ENCODE measurements at places on chromosomes 11 and 22.
A peak's percentile ranks its signal among the peaks of the same experiment; 100 is the strongest.

GRCh38 chr11:134580610-134580975 is 168.6 kb upstream of the B3GAT1 start:
- peak; percentile 9 for DNase-seq

DNA sequence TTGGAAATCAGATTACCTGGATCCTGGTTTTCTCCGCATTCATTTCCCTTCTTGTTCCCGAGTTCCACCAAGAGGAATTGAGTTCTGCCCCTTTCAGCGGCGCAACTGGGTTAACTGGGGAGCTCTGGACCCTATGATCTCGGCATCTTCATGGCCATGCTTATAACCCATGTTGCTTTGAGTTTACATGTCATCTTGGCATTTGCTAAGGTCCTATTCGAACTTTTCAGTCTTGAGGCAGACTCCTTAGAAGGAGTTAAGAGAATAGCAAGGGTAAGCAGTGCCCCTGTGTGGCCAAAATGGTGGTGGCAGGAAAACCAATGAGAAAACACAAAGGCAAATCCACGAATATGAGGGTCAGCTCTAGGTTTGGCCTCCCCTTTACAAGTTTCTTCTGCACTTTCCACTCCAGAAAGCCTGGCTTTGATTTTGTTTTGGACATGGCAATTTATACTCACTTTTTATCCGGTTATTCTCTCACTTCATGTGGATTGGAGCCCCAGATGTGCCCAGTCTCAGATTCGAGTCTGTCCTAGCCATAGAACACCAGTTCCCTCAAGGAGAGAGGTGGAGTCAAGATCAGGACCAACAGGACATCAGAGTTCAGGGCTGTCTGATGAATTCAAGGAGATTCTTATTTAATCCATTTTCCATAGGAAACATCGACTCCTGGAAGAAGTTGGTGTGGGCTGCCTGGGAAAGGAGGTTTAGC is 55.3 kb upstream of the FBXO3 start:
- DNase-seq, result peak; percentile 85

DNA sequence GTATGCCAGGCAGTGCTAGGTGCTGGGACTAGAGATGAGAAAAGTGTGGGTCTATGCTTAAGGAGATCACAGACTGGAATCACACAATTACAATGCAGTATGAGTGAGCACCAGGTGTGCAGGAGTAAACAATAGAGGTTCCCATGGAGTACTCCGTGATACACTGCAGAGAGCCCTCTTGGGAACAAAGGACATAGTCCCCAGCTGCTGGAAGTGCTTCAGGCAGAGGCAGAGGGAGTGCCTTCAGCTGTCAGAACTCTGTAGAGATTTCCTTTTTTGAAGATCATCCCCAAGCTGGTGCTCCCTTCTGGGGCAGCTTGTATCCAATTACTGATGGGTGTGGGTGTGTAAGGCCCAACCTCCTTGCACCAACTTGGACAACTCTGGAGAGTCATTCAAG is 143.5 kb upstream of the PLET1 start:
- DNase-seq, result no peak

- no peak for DNase-seq
Observed at GRCh38 chr22:48581205-48581766, 1246.4 kb downstream of the BRD1 start.

- no peak for DNase-seq
Observed at GRCh38 chr11:118961591-118961990, 5.5 kb downstream of the UPK2 start.

- no peak for DNase-seq
Observed at GRCh38 chr11:20558741-20559140, 40.7 kb upstream of the SLC6A5 start.

DNA sequence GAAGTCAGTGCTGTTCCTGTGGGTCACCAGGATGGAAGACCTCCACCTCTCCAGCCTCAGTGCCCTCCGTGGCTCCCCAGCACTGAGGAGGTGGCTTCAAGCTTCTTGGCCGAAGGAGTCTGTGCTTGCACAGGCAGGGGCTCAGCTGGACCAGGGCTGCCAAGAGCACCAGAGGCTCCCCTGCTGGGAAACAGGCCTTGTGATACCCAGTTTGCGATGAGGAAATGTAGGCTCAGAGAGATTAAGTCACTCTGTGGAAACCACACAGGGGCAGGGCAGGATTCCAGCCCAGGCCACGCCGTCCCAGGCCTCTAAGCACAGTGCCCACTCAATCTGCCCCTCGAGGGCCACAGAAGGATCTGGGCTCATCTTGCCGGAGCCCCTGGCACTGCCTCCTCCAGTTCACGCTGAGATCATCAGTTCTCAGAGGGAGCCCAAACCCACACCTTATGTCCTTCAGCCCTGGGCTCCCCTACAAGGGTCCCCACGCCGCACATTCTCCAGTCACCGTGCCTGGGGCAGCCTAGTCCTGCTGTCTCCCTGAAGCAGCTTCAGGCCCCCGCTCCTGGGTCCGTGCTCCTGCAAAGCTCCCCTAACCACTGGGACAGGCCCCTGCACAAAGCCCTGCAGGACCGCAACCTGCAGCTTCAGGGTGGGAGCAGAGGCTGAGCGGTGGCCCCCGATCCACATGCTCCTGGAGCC is 21.6 kb downstream of the ANO1 start:
- no peak for DNase-seq

DNA sequence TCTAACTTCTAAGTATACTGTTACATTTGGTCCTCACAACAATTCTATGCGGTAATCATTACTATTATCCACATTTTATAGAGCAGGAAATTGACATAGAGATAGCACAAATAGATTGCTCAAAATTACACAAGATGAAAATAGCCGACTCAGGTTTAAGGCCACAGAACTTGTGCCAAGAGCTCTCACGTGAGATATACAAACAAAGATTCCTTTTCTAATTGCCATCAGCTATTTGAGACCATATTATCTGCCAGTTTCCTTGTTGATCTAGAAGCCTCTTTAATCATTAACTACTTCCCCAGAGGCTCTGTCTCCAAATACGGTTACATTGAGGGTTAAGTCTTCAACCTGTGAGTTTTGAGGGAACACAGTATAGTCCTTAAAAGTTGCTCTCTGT is 61.0 kb upstream of the GLYATL1B start:
- no peak for DNase-seq

DNA sequence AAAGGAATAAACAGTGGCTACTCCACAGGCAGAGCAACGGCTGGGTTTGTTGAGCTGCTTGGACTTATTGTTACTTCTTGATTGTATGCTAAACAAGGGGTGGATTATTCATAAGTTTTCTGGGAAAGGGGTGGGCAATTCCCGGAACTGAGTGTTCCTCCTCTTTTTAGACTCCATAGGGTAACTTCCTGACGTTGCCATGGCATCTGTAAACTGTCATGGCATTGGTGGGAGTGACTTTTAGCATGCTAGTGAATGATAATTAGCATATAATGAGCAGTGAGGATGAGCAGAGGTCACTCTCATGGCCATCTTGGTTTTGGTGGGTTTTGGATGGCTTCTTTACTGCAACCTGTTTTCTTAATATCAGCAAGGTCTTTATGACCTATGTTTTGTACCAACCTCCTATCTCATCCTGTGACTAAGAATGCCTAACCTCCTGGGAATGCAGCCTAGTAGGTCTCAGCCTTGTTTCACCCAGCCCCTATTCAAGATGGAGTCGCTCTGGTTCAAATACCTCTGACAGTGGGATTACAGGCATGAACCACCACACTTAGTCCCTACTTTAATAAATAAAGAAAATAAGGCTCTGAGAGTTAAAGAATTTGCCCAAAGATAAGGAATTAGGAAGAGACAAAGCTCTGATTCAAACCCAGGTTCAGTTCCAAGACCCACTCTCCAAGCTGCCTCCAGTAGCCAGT is 65.6 kb upstream of the CLMP start:
- no peak for DNase-seq

DNA sequence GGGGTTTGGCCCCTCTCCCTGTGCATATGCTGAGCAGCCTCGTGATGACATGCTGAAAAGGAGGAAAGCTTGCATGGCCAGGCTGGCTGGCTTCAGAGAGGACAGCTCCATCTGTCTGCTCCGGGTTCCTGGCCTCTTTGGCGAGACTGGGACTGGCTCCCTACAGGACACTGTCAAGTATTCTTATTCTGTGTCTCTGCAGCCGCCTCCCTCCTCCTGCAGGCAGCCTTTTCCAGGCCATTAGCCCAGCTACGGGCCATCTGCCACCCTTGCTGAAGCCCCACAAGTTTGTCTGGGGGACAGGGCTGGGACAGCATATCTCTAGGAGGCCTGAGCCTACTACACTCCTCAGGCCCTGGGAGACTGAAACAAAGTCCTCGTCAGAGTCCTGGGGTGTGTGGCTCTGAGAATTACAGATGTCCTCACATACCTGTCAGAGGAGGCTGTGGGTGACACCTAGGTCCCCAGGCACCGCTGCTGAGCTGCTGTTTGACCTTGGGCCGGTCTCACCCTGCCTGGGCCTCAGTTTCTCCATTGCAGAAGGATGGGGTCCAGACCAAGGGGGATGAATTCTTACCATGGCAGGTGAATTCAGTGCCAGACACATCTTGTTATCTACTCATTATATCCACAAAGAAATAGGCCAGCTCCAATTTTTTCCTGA is 11.0 kb downstream of the MRGPRG start:
- no peak for DNase-seq

- no peak for DNase-seq
Observed at GRCh38 chr11:47607380-47607779, 13.2 kb upstream of the C1QTNF4 start.

DNA sequence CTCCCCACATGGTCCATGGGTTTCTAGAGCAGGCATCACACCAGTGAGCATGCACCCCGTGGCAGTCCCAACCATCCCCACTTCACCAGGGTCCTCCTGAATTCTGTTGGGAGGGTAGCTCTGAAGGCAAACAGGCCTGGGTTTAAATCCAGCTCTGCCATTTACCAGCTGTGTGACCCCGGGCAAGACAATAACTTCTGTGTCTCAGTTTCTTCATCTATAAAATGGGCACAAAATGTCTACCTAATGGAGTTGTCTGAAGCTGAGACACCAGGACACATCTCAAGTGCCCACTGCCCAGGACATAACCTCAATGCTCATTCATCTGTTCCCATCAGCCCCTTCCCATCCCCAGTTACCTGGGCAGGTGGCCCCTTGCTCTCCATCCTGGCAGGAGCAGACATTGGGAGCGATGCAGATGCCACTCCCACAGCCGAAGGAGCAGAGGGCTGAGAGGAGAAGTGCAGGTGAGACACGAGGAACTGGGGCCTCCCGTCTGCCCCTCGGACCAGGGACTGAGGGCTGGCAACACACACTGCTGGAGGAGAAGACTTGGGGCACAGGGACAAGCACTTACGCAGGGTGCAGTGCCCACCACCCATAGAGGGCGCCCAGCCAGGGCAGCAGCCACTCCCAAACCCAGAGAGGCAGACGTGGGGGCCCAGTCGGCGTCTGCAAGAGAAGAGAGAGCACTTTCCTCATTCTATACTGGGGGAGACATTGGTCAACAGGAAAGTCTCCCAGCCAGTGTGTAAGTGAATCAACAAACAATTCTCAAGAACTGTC is 4.0 kb downstream of the VWCE start:
- no peak for DNase-seq

- no peak for DNase-seq
Observed at GRCh38 chr22:45112136-45112879, 51.4 kb upstream of the NUP50 start.

DNA sequence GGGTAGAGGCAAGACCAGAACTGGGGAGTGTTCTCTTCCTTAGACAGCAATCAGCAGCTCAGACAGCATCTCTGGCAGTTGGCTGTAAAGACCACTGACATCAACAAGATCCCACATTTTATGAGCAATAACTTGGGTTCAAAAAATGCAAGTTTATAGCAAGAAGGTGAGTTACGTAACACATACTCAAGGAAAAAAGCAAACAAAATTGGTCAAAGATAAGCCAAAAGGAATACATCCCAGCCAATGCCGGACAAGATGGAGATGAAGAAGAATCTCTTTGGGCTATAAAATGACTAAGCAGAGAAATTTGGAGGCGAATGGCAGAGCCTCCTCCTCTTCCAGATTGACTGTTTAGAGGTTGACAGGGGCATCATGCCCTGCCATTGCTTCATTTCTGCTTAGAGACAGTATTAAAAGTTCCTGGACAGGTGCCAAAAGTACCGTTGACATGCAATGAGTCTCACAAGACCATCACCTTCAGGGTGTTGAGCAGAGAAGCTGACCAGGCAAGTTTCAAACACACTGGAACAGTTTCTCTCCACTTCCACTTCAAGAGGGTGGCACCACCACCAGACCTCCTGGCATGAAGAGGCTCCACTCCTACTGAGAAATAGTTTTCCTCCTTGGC is 55.9 kb downstream of the ENDOD1 start:
- DNase-seq, result no peak

DNA sequence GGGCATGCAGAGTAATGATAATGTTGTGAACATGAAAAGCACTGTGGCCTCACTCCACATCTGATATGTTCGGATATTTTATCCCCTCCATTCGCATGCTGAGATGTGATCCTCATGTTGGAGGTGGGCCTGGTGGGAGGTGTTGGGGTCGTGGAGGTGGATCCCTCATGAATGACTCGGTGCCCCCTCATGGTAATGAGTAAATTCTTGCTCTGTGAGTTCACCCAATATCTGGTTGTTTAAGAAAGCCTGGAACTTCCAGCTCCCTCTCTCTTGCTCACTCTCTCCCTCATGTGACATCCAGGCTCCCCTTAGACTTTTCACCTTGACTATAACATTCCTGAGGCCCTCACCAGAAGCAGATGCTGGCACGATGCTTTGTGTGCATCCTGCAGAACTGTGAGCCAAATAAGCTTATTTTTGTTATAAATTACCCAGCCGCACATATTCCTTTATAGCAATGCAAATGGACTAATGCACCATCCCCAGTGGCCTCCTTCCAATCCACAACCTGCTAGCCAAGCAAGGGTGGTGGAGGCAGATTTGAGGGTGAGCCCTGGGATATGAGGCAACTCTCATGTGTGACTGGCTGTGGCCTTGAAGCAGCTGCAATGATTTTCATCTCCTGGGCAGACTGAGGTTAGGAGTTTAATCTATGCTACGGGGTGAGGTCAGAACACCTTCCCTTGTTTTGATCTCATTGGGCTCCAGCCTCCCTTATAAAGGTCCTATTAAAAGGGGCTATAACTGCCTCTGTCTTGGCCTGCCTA is 276.5 kb downstream of the ETS1 start:
- DNase-seq, result no peak

GRCh38 chr11:29435421-29435820 is 581.4 kb downstream of the KCNA4 start:
- no peak for DNase-seq

DNA sequence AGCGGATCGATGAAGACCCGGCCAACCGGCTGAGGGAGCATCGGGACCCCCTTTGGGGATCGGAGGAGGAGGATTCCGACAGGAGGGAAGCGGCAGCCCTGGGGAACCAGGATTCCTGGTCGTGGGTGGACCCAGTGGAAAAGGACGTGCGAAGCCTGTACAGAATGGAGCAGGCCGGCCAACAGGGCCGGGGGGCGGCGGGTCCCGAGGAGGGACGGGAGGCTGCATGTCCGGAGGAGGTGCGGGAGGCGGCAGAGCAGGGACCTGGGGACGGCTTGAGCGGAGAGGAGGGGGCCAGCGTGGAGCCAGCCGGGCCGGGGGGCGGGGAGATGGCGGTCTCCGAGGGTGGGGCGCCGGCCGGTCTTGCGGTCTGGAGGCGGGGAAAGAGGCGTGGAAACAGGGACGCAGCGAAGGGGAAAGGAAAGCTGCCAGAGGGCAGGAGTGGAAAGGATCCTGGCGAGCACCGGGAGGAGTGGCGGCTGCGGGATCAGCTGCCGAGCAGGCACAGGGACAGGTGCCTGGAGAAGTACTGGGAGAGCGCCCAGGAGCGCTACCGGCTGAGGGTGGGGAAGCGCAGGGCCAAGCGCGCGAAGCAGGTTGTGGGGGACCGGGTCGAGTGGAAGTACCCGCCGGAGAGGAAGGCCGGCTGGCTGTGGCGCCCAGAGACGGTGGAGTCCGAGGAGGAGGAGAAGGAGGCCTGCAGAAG is at the start of gene ANO5:
Gene ANO5 (plus strand): TSS at position 444 of the 706 bp plus-strand sequence. CDS start 408 bp downstream, outside the sequence.
- peak; percentile 78 for DNase-seq

- DNase-seq, result no peak
Observed at GRCh38 chr11:57645689-57646085, 4.0 kb downstream of the YPEL4 start.

All from GM13976 (cell line).